Umbilical cord (tissue), 2 donors: ENCODE measurements at places on chromosomes 7 and 10.

- no peak for DNase-seq
These were observed 196.6 kb downstream of the TRIL start for GRCh38 chr7:28761505-28761904.

GRCh38 chr7:83820641-83821040, 171.7 kb upstream of the SEMA3E start:
- no peak for DNase-seq

GRCh38 chr7:156192921-156193320, 380.7 kb upstream of the SHH start:
- DNase-seq = no peak

DNA sequence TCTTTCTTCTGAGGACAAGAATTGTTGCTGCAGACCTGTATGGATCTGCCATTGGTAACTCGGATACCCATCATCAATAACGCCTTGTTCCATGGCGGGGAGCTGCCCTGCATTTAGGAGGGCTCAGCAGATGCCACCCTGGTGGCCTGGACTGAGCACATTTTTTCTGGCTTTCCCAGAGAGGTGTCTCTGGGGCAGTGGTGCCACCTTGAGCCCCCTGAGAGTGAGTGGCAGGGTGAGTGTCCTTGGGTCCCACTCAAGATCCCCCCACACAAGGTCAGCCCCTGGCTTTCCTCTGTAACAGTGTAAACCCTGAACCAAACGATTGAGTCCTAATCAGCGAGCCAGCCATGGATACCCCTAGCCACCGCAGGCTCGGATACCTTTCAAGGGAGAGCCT, 258.6 kb downstream of the GLRX3 start:
- no peak for DNase-seq

- DNase-seq = no peak
These were observed 30.7 kb upstream of the SLC26A3 start for GRCh38 chr7:107833684-107834106.

GRCh38 chr7:123789817-123790216, 41.0 kb upstream of the WASL start:
- DNase-seq = no peak

GRCh38 chr7:135195156-135195555, 16.2 kb downstream of the WDR91 start:
- DNase-seq = no peak

- DNase-seq = no peak
These were observed 8.9 kb downstream of the MYO1G start for GRCh38 chr7:44969701-44970522.

- DNase-seq = no peak
These were observed 181.8 kb upstream of the CACNA2D1 start for GRCh38 chr7:82625377-82625776.
